Panc1 (cell line): ENCODE measurements at places on chromosomes 7 and 10. TPM values are rescaled to one million over a fixed set of nuclear protein-coding genes. Genes with fewer than 3 reads are reported as not detected.

The RNF133 gene
- total RNA-seq = not detected

The HYAL4 gene
- total RNA-seq = not detected

The GSTO2 gene
- 28.5 TPM for total RNA-seq

DNA sequence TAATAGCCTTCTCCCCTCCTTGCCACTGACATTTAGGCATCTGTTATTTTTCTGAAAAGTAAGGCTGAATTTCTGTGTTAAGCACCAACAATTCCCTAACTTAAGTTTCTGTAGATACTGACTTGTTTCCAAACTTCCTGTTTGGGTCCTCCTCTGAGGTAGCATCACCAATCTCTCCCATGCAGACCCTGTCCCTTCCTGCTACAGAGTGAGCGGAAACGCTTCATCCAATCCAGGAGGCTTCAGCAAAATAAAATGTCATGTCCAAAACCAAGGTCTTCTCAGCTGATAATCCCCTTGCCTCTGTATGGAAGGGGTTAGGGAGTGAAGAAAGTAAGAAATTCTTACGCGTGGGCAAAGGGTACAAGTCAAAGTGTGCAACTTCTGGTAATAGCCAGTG, 29.9 kb downstream of the XPNPEP1 start:
- no peak for DNase-seq

The RP9 gene
- total RNA-seq = 22.1 TPM

The ASZ1 gene
- not detected for total RNA-seq
